ENCODE measurements at places on chromosomes 1 and 21. TPM values are rescaled to one million over a fixed set of nuclear protein-coding genes. Genes with fewer than 3 reads are reported as not detected.

UBE2U gene
- total RNA-seq: not detected

DNA sequence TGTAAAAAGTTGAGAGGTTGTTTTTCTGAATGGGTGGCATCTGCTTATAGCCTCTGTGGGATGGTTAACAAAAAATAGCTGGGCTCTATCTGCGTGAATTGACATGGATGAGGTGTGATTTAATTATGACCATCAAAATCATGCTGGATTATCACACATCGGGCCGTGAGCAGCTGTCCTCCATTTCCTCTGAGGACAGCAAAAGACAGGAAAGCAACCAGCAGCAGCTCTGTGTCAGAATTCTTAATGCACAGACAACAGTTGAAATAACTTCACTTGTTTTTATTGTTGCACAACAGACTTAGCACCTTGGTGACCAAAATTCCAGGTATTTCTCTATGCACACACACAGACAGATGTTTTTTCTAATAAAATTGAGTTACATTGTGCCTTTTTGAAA, 54.5 kb upstream of the LAPTM5 start:
- no peak for DNase-seq

TDRD5 gene
- total RNA-seq: not detected

GRCh38 chr1:63630238-63630637, 37.0 kb downstream of the PGM1 start:
- DNase-seq: no peak

LPAR3 gene
- 1.1 TPM for total RNA-seq

DNA sequence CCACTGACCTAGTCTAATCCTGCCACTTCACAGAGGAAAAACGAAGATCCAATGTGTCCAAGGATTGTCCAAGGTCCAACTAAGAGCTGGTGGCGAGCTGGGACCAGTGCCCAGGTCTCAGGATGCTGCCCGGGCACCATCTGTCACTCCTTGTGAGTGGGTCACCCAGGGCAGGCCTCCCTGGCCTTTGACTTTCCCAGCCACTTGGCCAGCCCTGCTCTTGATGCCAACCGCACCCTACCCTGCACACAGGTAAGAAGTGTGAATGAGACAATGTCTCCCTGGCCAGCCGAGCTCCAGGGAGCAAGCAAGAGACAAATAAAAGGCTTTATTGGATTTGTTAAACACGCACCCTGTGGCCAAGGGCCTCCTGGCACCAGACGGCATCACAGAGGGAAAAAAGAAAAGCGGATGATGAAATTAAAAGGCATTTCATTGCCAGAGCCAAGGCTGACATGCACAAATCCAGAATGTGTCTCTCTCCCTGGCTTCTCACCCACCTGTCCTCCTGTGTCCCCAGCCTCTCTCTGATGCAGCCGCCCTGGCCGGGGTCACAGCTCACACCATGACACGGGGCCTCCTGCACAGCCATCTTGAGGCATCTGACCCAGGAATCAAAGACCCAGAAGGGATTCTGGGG, 72.8 kb downstream of the CAMK2N1 start:
- no peak for DNase-seq

DNA sequence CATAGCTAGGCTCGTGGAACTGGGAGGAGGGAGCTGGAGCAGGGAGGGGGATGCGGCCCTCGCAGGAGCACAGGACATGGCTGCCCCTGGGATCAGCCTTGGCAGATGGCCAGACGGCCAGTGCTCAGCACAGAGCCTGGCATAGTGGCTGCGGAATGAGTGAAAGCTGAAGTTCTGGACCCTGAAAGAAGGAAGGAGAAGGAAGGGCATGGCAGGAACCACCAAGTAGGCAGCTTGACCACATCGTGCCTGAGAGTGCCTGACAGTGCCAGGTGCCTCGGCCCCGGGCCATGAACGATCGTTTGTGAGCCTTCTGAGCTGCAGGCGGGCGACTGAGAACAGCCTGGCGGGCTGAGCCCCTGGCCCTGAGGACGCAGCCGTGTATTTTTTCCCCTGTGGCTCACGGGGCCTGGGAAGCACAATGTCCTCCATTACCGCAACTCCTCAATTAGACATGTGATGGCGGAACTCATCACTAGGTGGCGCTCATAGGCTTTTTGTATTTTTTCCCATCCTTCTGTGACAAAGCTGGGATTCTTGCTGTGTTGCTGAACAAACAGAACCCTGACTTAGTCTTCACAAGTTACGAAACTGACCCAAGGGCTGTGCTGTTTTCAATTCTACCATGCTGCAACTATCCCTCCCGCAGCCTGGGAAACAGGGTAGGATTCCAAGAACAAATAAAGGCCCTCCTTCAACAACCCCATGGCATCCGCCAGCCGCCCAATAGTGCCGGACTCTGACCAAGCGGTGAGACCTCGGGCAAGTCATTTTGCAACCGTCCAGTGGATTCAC, 29.9 kb upstream of the TMEM61 start:
- peak; percentile 21 for DNase-seq

DNA sequence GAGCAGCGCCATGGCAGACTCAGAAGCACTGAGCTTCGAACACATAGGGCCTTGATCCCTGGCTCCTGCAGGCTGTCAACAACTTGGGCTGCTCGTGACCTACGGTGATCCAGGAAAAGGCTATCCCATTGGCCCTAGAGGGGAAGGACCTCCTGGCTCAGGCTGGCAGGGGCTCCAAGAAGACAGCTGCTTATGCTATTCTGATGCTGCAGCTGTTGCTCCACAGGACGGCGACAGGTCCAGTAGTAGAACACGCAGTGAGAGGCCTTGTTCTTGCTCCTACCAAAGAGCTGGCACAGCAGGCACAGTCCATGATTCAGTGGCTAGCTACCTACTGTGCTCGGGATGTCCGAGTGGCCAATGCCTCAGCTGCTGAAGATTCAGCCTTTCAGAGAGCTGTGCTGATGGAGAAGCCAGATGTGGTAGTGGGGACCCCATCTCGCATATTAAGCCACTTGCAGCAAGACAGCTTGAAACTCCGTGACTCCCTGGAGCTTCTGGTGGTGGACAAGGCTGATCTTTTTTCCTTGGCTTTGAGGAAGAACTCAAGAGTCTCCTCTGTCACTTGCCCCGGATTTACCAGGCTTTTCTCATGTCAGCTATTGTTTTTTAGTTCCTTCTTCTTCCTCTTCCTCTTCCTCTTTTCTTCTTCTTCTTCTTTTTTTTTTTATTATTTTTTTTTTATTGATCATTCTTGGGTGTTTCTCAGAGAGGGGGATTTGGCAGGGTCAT, 18.9 kb downstream of the ITLN2 start:
- DNase-seq: no peak

DNA sequence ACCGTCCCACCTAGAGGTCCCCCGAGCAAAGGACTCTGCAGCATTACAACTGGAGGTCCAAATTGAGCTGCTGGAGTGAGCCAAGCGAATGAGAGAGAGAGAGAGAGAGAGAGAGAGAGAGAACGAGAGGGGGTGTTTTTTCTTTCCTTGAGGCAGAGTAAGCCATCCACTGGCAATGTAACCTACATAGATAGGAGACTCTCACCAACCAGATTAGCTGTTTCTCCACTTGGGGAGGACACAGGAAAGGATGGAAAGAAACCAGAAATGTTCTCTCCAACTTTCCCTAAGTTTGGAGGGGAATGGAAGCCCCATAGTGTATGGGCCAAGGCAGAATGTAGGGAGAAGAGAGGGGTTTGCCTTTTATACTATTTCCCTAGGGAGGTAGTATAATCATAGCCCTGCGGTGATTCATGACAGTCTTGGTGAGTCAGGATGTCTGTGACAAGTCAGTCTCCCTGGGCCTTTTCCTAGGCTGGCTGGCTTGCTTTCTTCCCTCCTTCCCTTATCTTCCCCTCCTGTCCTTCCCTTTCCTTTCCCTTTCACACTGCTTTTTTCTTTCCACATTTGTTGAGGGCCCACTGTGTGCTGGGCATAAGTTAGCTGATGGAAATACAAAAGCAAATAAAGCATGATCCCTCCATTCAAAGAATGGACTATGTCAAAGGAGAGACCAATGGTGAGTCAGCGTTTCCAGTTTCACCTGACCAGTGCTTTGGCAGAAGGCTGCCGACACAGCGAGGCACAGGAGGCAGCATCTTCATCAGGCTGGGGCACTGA, 7.1 kb downstream of the FNDC7 start:
- DNase-seq: no peak

C1orf94 gene
- not detected for total RNA-seq

- no peak for DNase-seq
Measured at GRCh38 chr1:165339164-165339563, 17.4 kb downstream of the LMX1A start.

DNA sequence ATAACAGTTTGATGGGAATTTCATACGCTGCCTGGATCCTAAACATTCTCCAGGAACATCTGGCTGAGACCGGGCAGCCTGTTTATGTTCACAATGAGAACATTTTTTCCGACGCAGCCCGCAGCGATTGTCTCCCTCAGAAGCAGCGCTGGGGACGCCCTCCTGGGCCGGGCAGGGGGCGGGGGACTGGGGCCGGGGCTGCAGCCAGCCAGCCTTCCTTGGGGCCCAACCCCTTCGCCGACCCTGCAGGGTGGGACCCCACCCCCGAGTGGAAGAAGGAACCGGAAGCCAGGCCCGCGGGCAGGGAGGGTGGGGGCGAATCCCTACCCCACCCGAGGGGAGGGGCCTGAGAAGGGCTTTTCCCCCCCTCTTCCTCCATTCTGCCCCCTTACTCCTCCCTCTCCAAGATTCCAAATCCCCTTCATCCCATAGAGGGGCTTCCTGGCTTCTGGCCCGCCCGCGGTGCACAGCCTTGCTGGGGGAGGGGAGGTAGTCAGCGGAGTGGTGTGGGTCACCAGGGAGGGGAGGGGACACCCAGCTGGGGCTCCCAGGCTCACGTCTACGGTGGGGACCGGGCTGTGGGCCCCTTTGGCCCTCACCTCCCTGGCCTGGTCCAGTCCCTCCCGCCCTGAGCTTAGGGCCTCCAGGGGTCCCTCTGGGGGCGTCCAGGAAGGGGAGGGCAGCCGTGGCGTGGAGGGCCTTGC, 60.6 kb downstream of the WNT9A start:
- DNase-seq: peak; percentile 16

DNA sequence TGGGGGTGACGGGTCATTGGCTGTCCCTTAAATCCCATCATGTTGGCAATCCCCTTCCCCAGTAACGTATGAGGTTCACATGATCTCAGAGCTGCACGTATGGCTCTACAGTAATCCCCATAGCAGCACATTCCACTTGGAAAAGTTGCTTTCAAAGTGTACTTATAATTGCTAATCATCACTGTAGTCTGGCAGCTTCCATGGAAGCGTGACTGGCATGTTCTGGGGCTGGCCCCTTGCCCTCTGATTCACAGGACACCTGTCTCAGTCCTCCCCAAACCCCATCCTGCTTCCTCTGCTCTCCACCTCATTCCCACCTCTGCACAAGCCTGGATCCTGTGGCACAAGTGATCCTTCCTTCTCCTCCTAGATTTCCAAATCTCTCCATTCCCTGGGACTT, 102.2 kb downstream of the TSEN15 start:
- no peak for DNase-seq

ZNF683 gene
- total RNA-seq: 2.7 TPM

DNA sequence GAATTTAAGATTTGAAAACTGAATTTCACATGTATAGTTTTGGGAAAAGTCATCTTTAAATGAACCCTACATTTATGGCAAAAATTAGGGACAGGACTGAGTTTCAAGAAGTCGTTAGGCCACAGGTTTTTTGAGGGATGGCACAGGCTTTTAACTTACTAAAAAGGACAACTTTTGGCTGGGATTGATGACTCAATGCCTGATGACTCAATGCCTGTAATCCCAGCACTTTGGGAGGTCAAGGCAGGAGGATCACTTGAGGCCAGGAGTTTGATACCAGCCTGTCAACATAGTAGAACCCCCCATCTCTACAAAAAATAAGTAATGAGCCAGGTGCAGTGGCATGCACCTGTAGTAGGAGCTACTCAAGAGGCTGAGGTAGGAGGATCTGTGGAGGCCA, 15.9 kb downstream of the UCK2 start:
- no peak for DNase-seq

GRCh38 chr1:66240491-66241484, 293.2 kb upstream of the SGIP1 start:
- DNase-seq: no peak

- DNase-seq: no peak
Measured at GRCh38 chr1:56212143-56212542, 367.2 kb downstream of the PLPP3 start.

DNA sequence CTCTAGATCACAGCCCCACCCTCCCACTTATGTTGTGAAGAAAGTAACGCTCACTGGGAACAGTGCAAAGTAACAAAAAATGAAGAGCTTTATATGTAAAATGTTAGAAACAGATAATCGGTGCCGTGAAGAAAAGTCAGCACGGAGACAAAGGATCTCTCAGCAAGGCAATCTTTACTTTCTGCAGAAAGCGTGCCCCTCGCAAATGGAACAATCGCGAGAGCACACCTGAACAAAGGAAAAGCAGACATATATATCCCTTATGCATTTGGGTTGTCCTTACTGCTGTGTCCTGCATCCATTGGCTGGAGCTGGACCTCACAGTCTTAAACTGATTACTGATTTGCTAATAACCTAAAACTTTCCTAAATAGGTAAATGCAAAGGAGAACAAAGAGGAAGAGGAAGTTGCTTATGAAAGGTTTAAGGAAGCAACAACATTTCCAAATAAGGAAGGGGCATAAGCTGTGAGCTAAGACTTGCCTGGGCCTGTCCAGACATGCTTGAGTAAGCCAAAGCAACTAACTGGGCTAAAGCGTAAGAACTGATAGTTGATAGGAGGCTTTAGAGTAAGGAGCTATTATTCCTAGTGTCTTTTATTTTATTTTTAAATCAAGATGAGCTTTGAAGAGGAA, 89.7 kb downstream of the GTF2B start:
- DNase-seq: no peak

DNA sequence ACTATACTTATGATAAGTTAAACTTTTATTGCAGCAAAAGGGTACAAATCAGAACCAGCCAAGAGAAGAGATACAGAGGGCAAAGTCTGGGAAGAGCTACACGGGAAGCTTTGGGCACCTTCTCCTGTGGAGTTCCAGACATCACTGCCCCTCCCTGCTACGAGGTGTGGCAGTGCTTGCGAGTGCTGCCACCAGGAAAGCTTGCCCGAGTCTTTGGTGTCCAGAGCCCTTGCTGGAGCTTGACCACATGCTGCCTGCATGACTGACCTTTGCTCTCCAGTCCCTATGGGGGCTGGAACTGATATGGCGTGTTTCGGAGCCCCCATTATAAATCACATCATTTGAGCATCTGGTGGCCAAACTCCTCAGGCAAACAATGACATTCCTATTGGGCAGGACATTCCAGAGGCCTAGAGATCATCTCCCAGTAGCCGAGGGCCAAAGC, 23.4 kb downstream of the PLEKHO1 start:
- no peak for DNase-seq

DNA sequence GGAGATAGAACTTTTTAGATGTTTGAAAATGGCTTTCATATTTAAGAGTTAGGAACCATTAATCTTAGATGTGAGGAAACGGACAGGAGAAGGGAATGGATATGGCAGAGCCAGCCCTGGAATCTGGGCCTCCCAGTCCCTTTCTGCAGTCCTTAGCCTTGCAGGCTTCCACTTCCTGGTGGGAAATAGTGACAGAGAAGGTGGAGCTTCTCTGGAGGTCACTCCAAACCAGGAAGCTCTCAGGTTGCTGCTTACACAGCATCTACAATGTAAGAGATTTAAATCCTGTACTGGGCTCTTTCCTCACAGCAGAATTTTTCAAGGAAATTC, 2.5 kb downstream of the S100A11 start:
- peak; percentile 8 for DNase-seq
